ENCODE measurements at places on chromosomes 1 and 21. TPM values are rescaled to one million over a fixed set of nuclear protein-coding genes. Genes with fewer than 3 reads are reported as not detected.
A peak's percentile ranks its signal among the peaks of the same experiment; 100 is the strongest.

GRCh38 chr1:43861337-43861736 lies 72.3 kb upstream of the ARTN start:
- no peak for DNase-seq

The PBX1 gene
- total RNA-seq = 0.51 TPM

- no peak for DNase-seq
These were observed 161.9 kb upstream of the COL6A1 start for GRCh38 chr21:45819478-45820170.

The FAM3B gene
- total RNA-seq = not detected

GRCh38 chr1:153886127-153886526 lies 36.6 kb downstream of the GATAD2B start:
- DNase-seq = no peak

The TRIM58 gene
- 0.08 TPM for total RNA-seq

The PHGDH gene
- 147 TPM for total RNA-seq

DNA sequence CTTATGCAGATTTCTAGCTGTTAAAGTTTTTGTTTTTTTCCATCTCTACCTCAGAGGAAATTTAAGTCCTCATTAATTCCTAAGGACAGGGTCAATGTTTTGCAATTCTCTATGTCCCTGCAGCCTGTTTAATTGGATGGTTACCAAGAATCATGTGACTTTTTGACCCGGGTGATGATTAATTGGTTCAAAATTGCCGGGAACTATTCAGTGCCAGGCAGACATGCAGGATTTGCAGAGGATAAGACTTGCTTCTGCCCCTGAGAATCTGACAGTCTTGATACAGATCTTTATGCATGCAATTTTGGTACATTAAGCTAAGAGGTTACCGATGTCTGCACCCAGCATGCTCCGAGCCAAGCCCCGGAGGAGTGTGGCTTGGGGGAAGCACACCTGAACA lies 87.9 kb downstream of the PLPP3 start:
- DNase-seq = no peak

The CYP4A11 gene
- not detected for total RNA-seq

DNA sequence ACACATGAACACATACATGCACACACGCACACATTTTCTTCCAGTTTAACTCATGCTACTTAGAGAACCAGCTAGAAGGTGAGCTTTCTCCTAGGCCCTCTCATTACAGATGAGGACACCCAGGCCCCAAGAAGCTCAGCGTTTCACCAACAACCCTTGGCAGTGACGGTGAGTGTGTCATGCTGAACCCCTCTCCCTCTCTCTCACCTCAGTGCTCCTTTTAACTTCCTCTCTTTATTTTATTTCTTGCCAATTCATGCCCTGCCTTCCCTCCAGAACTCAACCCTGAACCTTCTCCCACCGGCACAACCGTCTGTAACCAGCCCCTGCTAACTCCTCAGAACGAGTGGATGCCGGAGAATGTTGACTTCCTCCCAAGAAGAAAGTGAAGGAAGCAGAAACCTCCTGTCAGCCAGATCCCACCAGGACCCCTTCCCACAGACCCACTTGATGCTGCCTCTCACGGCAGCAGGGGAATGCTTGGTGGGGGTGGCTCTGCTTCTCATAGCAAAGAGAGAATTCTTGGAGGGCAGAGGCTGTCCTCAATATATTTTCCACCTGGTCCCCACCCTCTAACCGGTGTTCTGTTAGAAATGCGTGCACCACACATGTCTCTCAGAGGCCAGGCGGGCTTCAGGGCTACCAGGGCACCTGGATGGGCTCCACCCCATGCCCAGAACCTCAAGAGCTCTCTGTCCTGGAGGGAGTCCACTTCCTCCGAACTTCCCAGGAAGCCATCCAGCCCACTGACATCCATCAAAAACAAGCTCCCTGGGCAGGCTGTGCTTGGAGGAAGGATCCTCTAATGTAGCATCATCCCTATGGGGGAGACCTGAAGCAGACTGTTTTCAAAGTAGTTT lies 134.0 kb downstream of the TOMM20 start:
- DNase-seq = no peak

DNA sequence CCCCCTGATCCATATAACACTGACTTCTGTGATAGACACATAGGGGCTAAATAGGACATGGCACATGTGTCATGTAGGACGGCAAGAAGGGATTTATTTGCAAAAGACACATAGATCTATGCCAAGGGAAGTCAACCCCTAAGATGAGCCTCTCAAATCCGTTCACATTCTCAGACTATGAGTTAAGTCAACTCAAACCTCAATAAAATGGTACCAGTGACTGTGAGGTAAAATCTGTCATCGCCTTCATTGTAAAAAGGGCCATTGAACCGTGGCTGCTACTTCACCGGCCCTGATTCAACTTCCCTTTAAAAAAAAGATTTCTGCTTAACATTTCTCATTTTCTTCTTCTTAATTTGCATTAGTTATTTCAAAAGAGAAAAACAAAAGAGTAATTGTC lies 144.0 kb downstream of the ZNF281 start:
- DNase-seq = no peak

GRCh38 chr1:110346690-110347089 lies 7.5 kb downstream of the RBM15 start:
- DNase-seq = no peak

GRCh38 chr1:39335216-39335615 lies 130.7 kb downstream of the MACF1 start:
- DNase-seq = no peak

DNA sequence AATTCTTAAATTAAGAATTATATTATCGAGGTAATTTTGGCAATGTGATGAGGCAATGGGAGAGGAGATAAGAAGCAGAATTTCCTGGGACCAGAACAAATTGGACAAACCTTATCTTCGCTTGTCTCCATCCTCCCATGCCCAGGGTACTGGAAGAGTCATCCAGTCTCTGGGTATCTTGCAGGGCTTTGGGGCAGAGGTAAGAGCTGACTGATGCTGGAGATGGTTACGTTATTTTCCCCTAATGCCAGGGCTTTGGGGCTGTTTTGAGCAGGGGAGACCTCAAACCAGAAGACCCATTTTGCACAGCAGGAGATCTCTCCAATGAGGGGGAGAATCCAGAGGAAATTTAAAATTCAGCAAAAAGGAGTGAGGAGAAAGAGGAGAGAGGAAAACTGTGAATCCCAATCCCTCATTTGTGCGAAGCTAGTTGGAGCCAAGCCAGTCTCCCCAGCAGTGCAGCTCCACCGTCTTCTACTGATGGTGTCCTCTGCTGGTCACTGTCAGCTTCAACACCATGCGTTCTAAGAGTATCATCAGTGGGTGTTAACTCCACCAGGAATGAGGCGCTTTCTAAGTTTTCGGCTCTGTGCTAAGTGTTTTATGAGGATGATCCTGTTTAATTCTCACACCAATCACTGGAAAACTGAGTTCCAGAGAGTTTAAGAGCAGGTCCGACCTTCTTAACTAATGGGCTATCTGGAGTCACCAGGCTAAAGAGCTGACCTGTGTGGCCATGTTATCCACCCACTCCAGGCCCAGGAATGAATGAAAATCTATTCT lies 86.8 kb upstream of the CD34 start:
- peak; percentile 41 for DNase-seq
